Esophagus squamous epithelium (tissue), 5 donors: ENCODE measurements at places on chromosomes 6 and 20.

DNA sequence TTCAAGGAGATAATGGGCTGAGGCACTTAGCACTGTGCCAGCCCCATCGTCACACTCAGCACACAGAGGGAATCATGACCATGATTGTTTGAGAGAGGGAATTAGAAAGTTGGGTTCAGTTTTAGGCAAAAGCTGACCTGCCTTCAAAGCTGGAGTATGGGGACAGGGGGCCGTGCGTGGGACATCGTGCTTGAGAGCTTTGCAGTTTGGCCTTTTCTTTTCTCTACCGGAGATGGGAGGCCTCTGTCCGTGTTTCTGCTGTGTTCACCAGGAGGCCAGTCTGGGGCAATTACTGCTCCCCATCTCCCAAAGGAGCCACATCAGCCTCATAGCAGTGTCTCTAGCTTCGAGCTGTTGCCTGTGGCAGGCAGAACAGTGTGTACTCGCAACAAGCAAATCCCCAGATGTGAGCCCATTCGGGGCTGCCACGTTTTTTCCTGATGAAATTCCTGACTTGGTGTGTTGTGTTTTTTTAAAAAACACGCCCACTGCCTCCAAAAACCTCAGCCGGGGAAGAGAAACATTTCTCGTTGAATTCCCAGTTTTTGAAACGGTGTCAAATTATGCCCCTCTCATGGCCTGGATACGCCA lies 20.2 kb downstream of the EYA2 start:
- no peak for DNase-seq

DNA sequence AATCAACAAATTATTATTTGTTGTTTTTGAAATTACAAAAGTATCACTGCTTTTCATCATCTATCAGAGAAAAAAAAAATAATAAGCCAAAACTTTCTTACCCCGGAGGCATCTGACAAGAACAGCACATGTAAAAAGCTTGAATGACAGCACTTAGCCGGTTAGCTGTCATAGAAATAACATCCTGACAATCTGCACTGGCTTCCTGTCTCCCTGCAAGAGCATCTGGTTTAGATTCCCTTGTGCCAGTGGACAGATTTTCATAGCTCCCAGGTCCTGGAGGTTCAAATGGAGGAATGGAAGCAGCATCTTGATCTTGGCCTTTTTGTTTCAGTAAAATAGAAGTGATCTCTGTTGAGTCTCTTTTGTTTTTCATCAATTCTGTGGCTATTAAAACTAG lies 74.8 kb downstream of the HACE1 start:
- DNase-seq: no peak

GRCh38 chr6:7933794-7934193 lies 23.2 kb upstream of the TXNDC5 start:
- DNase-seq: no peak

DNA sequence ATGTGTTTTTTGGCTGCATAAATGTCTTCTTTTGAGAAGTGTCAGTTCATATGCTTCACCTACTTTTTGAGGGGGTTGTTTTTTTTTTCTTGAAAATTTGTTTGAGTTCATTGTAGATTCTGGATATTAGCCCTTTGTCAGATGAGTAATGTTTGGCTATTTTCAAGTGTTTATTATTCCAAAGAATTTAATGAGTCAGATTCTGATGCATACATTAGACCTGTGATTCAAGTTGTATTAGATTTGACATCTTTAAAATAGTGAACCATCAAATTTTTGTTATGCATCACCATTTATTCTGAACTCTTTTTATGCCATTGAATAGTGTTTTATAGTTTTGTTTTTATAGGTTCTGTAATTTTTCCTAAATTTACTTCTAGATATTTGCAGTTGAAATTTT lies 319.3 kb downstream of the PKHD1 start:
- DNase-seq: no peak

- no peak for DNase-seq
Measured at GRCh38 chr6:24513602-24514001, 18.8 kb downstream of the ALDH5A1 start.

DNA sequence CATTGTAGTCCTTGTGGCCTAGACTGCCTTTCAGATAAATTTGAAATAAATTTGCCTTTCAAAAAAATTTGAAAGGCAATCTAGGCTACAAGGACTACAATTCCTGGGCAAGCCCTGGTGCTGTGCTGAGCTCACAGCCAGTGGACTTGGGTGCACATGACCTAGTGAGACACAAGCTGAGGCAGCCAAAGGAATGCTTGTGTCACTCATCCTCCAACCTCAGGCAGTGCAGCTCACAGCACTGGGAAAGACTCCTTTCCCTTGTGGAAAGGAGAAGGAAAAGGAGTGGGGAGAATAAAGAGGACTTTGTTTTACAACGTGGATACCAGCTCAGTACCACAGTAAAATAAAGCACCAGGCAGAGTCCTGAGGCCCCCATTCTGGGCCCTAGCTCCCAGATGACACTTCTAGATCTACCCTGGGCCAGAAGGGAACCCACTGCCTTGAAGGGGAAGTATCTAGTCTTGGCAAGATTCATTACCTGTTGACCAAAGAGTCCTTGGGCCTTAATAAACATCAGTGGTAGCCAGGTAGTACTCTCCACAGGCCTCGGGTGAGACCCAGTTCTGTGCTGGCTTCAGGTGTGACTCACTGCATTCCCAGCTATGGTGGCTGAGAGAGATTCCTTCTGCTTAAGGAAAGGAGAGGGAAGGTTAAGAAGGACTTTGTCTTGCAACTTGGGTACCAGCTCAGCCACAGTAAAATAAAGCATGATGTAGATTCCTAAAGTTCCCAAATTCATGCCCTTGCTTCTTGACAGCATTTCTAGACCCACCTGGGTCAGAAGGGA lies 659.7 kb upstream of the FLRT3 start:
- DNase-seq: no peak

- no peak for DNase-seq
Measured at GRCh38 chr6:148831531-148831930, 84.7 kb downstream of the UST start.
